SHP77 (cell line): ENCODE measurements at places on chromosomes 7 and 10.

GRCh38 chr10:19933772-19934171, 117.5 kb downstream of the PLXDC2 start:
- DNase-seq: no peak

GRCh38 chr10:9814285-9814864, 1203.3 kb upstream of the CELF2 start:
- no peak for DNase-seq

- DNase-seq: no peak
Measured at GRCh38 chr10:30861976-30862375, 169.7 kb downstream of the ZNF438 start.

GRCh38 chr7:143388491-143389101, 7.5 kb downstream of the ZYX start:
- DNase-seq: no peak

GRCh38 chr10:14474656-14475055, 143.9 kb upstream of the FRMD4A start:
- no peak for DNase-seq

DNA sequence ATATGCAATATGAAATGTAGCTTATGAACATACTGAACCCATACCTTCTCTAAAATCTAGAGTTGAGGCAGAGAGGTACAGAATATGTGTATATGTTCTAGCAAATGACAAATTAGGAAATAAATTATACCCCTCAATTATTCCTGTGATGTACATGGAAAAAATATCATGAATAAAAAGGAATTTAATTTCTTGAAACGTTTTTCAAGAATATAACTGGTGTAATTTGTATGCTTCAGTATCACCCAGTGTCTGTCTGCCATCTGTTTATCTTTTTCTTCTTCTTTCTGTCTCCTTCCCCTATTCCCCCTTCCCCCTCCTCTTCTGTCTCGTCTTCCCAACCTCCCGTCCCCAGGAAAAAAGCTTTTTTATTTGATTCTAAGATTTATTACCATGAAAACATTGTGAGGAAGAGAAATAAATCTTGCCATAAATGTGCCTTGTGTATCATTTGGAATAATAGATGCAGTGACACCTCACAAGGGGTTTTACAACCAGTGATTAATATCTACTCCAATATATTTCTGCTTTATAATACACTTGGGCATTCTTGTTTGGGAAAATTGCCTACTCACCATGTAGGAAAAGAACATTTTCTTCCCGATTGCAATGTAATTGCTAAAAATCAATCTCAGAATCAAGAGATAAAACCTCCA, 12.2 kb downstream of the LANCL2 start:
- no peak for DNase-seq

DNA sequence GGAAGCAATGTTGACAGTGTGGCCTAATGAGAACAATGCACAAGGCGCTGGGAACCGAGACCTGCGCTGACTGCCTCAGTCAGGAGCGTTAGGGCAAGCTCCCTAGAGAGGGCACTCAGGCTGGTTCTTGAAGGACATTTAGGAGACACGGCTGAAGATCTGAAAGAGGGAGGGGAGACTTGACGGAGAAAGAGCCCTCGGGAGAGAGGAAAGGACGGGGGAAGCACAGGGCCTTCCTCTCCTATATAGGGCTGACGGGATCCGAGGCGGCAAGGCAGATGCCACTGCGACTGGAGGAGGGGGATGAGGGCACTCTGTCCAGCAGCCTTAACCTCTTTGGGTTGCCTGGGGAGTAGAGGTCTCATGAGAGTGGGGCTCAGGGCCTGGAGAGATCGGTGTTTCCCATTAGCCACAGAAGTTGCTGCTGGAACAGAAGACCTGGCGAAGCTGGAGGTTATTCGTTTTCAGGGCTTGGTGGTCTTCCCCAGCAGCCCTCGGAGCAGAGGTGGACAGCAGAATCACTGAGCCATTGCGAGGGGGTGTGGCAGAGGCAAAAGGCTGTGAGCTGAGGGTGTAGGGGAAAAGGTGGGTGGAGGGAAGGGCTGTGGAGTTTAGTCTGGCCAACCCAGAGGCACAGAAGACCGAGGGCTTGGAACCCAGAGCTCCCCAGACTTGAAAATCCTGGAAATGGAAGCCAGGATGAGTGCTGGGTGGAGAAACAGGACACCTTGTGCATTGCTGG, 36.0 kb downstream of the CLEC2L start:
- no peak for DNase-seq

- no peak for DNase-seq
Measured at GRCh38 chr10:122624546-122624945, 64.0 kb downstream of the DMBT1 start.

- no peak for DNase-seq
Measured at GRCh38 chr7:96013836-96014235, 241.5 kb downstream of the DYNC1I1 start.

GRCh38 chr10:70410608-70411007, 6.7 kb downstream of the EIF4EBP2 start:
- no peak for DNase-seq

DNA sequence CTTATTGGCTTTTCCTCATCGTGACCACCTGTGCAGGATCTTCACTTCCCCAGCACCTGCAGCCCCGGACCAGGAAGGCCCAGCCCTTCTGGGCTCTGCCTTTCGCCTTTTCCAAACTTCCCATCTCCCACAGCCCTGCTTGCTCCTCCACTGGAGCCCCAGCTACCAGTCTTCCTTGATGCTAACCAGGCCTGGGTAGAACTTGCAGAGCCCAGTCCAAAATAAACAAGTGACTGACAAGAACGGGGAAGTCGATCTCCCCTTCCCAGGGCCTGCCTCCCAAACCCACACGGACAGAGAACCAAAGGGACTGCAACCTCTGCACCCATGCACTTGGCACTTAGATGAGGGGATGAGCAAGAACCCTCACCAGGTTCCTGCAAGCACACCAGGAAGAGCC, 154.9 kb upstream of the C7orf33 start:
- no peak for DNase-seq

GRCh38 chr10:21602313-21602712, 68.3 kb downstream of the MLLT10 start:
- DNase-seq: no peak

- no peak for DNase-seq
Measured at GRCh38 chr7:4689668-4690067, 7.6 kb downstream of the FOXK1 start.

GRCh38 chr7:25124465-25125136, 459 bp downstream of the CYCS start:
- DNase-seq: no peak

DNA sequence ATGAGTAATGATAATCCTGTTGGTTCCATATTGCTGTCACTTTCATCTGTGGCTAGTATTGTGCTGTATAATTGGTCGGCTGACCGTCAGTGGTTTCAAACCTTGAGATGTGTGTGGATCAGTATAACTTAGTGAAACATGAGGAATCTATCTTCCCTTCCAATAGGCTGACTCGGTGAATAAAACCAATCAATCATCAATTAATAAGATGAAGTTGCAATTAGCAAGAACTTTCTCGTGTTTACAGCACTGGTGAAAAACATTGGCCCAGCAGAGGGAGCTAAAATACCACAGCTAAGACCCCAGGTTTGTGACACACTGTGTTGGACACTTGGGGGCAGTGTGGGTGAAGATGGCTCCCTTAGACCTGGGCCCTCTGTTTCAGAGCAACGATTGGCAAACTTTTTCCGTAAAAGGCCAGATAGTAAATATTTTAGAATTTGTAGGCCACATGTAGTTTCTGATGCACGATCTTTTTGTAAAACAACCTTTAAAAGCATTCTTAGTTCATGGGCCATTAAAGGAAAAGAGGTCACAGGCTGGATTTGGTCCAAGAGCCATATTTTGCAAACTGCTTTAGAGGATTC, 47.8 kb downstream of the STRA8 start:
- DNase-seq: peak; percentile 83

- DNase-seq: no peak
Measured at GRCh38 chr10:116353817-116354216, 29.6 kb downstream of the CCDC172 start.

GRCh38 chr7:100679129-100679926, 5.8 kb downstream of the GNB2 start:
- no peak for DNase-seq

GRCh38 chr10:105800641-105801040, 1159.6 kb downstream of the SORCS3 start:
- DNase-seq: no peak

DNA sequence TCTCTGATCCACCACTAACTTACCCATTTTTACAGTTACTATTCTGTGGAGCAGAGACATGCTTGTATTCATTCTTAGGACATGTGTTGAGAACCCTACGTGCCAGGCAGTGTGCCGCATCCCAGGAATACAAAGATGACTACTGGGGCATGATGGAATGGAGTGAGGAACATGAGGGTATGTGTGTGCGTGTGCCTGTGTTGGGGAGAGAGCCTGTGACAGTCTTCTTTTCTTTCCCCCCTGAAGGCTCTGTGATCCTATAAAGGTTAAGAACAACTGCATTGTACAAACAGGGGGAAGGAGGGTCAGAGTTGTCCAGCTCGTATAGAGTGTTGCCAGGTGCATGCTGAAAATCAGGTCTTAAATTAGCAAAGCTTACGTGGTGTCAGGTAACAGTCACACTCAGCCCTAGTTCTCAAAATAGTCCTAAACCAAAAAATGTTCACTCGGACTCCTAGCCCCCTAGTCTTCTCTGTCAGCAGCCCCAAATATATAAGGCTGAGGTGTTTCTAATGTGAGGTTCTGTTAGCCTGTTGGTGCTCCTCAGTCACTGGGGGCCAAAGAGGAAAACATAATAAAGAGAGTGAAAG, 161.9 kb downstream of the CELF2 start:
- DNase-seq: no peak

DNA sequence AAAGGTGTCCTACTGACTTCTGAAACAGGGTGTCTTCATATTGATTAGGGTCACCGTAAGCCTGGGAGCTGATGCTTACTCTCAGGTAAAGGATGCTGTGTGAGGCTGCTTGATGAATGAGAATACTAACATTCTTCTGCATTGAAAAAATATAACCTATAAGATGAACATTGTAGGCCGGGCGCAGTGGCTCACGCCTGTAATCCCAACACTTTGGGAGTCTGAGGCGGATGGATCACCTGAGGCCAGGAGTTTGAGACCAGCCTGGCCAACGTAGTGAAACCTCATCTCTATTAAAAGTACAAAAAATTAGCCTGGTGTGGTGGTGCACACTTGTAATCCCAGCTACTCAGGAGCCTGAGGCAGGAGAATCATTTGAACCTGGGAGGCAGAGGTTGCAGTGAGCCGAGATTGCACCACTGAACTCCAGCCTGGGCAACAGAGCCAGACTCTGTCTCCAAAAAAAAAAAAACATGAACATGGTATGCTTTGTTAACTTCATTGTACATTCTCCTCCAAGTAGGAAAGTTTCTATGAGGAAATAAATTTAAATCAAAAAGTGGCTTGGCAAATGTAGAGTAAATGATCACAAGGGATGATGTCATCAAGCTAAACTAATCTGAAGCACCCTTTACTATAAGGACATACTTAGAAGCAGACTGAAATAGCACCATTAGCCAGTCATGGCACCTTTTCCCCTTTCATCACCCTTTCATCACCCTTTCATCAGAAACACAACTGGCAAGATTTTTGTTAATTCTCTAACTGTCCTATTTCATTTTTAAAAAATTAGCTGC, 1.5 kb upstream of the BRAF start:
- no peak for DNase-seq

DNA sequence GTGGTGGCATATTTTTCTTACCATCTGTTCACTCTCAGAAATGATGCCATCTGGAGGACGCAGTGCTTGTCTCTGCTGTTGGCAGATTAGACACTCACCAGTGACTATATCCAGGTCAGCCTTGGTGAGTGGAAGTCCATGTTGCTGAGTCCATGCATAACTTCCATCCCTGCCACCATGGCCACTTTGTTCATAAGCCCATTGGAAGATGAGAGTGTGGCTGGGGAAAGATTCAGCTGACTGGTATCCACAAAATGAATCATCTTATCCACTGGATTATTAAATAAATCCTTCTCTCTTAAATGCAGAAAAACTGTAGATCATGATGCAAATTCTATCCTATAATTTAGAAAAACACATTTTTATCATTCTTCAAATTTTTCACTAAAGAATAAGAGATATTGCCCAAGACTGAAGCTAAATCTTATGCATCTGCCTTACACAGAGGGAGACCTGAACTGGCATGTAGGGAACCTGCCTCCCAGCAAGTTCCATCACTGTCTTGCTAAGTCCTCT, 726.9 kb downstream of the TNS3 start:
- DNase-seq: no peak

- DNase-seq: peak; percentile 76
Measured at GRCh38 chr7:74269757-74270277, 15.6 kb upstream of the RFC2 start.

DNA sequence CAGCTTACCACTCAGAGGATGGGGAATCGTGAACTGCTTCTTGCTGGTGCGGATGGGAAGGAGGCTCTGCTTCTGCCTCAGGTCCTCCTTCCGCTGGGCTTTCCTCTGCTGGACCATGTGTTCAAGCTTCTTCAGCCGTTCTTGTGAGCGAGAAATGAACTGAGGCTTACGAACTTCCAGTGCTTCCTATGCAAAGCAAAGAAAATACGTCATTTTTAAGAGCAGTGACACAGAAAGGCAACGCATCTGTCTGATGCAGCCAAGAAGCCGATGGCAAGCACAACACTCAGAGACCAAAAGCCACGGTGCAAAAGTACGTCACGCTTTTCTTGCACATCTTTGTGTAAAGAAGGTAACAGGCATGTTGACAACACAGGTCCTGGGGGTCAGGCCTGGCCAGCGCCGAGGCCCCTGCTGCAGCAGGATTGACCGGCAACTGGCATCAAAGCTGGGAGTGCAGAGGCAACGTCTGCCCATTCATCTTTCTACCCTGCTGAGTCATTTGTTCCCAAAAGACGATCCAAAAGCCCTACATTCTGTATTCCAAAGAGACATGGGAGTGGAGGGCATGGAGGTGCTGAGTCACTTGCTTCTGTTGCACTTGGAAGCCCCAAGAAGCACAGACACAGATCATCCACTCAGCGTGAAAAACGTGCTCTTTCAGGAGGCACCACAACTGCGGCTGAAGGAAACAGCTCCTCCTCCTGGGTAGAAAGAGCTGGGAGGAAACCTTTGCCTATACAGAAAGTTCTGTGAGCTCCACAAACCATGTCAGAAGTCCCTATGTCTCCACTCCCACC, 71.0 kb upstream of the ADAM12 start:
- DNase-seq: no peak

GRCh38 chr10:97129666-97130065, 56.1 kb downstream of the SLIT1 start:
- no peak for DNase-seq
